ENCODE measurements at places on chromosomes 1 and 21.

DNA sequence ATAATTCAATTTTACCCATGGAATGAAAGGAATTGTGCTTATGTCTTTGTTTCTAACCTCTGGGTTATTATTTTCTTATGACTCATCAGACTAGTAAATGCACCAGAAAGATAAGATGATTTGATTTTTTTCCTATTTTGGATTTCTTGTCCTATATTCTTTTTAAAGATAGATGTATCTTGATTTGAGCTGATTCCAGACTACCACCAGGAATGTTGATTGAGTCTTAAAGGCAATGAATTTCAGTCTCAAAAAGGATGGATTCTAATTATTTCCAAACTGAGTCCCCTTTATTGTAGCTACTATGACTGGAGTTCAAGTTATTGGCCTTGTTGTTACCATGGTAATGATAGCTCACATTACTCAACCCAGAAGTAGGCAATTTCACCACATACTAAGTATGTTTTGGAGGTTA is 95.8 kb upstream of the RGS4 start:
- no peak for DNase-seq

DNA sequence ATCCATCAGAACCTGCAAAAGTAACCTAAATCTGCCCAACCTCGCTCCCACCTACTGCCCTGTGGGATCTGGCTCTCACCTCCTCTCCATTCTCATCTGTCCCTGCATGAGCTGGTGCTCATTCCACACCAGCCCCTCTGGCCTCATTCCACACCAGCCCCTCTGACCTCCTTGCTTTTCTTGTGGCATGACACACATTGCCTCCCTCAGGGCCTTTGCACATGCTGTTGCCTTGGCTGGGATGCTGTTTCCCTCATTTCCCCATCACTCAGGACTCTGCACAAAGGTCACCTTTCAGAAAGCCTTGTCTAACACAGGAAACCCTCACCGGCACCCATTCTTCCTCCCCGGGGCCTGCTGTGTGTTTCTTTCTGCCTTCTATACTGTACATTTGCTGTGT is 197.1 kb downstream of the KAZN start:
- DNase-seq: no peak

DNA sequence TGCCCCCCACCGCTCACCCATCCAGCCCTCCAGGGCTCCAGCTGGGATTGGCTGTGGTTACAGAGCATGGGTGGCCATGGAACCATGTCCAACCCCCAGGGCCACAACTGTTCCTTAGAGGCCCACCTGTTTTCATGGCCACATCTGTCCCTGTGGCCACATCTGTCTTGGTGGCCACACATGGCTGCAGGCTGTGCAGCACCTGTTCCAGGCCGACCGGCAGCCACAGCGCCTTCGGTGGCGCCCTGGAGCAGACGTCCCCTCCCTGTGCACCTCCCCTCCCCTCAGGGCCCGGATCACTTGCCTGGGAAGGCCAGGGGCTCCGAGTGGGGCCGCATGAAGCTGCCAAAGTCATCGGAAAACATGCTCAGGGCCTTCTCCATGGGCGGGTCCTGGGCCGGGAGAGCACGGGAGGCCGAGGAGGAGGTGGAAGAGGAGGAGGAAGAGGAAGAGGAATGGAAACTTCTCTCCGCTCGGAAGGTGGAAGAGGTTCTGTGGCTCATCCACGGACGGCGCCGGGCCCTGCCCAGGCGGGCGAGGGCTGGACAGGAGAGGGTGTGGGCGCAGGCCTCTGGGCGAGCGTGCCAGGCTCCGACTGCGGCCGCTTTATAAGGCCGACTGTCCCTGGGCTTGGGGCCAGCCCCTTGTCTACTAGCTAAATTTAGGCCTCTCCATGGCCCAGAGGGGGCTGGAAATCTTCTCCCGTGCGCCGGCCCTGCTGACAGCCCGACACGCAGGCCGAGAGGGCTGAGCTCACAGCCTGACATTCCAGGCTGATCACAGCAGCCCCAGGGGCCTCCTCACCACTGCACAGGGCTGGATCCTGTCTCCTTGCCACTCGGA is at the start of gene HSPB7:
Gene HSPB7 (minus strand): TSS at position 583 of the 843 bp plus-strand sequence. CDS start 80 bp downstream, at position 503.
- no peak for DNase-seq

GRCh38 chr1:19251305-19252196 is at the start of the genes EMC1 and MRTO4:
Gene EMC1 (minus strand): TSS chr1:19251524. CDS start chr1:19251509, 15 bp downstream.
Gene MRTO4 (plus strand): TSS chr1:19251805. CDS start chr1:19251836, 31 bp downstream.
- peak; percentile 88 for DNase-seq

DNA sequence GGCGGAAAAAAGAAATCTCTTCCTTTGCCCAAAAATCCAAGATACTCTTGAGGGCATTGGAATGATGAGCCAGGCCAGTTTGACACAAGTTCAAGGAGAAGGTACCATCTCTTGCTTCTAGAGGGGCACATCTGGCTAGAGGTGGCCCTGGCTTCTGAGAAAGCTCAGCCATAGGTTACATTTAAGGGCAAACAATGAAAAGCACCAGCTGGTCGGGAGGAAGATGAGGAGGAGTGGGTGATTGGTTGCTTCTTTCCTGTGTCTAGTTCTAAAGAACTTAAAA is 132.0 kb downstream of the DHRS3 start:
- no peak for DNase-seq

GRCh38 chr1:10634075-10634427 is 159.3 kb downstream of the PEX14 start:
- DNase-seq: no peak

DNA sequence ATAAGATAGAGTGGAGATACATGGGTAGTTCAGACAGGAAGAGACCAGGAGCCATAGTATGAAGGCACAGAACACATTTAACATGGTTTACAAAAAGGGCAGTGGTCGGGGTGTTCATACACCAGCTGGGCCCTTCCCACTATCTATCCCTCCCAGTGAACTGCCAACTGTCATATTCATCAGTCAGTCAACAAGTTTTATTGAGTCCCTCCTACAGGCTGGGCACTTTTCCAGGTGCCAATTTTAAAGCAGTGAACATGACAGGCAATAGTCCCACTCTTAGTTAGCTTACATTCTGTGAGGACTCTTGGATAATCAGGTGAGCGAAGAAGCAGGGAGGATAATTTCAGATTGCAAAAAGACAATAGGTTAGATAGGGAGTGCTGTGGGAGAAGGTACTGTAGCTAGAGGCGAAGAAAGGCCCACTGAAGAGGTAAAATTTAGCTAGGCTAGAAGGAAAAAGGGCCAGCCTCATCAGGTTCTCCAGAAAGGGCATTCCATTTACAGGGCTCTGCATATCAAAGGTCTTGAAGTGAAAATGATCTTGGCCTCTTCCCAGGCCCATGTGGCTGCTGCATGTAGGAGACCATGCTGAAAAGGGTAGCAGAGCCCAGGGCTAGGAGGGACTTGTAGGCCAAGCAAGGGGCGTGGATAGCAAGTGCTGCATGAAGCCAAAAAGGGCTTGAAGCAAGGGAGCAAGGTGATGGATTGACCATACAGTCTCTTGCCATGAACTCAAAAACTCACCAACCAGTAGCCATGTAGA is 274.7 kb upstream of the SNX7 start:
- no peak for DNase-seq

DNA sequence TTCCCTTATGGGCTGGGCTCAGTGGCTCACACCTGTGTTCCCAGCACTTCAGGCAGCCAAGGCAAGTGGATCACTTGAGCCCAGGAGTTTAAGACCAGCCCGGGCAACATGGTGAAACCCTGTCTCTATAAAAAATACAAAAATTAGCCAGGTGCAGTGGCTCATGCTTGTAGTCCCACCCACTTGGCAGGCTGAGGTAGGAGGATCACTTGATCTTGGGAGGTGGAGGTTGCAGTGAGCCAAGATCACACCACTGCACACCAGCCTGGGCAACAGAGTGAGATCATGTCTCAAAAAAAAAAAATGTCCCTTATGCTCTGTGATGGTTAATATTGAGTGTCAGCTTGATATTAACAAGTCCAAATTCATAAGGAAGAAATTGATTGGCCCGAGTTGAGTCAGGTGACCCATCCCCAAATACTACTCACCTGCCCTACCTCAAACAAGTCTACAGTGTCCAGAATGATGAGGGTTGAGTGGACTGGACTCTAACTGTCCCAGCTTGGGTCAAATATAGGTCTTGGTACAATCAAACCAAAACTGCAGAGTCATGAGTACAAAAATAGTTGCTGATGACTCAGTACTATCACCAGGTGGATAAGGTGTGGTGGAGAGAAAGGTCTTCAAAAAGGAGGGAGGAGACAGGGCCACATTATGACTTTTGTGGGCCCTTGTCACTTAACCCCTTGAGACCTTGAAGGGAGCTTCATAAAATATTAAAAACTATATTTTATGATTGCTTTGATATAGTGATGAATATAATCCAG is 161.0 kb downstream of the ZNF326 start:
- no peak for DNase-seq

GRCh38 chr1:86765073-86765472 is 60.7 kb downstream of the SH3GLB1 start:
- DNase-seq: no peak

GRCh38 chr1:169892927-169893644 is 610 bp downstream of the SCYL3 start:
- no peak for DNase-seq

GRCh38 chr1:61504852-61505390 is 220.0 kb downstream of the TM2D1 start:
- no peak for DNase-seq

DNA sequence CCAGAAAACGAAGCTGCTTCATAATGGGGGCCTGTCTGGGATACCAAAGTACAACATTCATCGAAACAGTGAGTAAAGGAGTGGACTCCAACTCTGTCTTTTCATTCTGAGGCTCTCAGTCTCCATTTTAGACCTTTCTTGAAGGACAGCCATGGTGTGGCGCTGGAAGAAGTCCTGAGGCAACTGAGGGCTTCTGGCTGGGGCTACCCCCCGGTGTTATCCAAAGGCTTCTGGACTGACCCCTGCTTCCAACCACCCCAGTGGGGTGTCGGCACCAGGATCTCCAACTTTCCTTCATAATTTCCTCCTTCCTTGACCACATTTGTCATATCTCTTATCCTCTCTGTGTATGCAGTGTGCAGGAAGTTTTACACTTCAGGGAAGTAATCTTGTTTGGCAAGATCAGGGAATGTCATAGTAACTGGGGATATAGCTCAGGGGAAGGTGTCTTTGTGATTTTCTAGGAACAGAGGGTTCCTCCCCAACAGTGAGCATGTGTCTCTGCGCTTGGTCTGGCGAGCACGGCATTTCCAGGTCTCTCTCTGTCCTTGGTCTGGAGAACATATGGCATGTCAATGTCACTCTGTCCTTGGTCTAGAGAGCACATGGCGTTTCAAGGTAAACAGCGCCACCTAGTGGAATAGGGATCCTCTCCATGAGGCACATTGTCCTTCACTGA is 19.4 kb upstream of the BSDC1 start:
- DNase-seq: peak; percentile 70

DNA sequence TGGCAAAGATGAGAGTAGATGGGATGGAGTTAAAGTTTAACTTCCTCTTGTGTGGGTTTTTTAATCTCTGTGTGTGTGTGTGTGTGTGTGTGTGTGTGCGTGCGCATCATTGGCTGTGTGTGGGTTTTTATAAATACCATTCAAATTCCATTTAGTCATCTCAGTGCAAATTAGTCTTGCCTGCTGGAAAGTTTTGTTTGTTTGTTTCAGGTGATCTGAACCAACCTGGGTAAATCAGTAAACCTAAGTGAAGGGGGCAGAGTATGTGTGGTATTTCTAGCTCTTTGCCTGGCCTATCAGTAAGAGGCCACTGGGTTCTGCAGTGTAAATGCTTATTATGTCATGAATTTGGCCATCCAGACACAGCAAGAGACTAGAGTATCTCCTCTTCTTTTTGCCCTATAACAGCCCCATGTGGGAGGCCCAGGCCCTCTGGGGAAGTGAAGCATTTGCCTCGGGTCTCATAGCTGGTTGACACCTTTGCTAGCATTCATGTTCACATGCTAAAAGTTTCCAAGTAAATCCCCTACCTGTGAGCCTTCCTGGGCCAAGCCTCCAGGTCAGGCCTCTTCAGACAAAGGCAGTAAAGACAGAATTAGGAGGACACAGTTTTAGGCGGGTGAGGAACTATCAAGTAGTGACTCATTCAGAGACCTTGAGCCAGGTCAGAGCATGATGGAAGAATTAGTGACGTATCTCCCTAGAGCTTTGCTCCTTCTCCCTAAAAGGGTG is 14.7 kb downstream of the INTS3 start:
- no peak for DNase-seq

GRCh38 chr1:195604287-195604686 is 1004.0 kb downstream of the KCNT2 start:
- no peak for DNase-seq

GRCh38 chr1:164452549-164452948 is 106.4 kb upstream of the PBX1 start:
- no peak for DNase-seq

DNA sequence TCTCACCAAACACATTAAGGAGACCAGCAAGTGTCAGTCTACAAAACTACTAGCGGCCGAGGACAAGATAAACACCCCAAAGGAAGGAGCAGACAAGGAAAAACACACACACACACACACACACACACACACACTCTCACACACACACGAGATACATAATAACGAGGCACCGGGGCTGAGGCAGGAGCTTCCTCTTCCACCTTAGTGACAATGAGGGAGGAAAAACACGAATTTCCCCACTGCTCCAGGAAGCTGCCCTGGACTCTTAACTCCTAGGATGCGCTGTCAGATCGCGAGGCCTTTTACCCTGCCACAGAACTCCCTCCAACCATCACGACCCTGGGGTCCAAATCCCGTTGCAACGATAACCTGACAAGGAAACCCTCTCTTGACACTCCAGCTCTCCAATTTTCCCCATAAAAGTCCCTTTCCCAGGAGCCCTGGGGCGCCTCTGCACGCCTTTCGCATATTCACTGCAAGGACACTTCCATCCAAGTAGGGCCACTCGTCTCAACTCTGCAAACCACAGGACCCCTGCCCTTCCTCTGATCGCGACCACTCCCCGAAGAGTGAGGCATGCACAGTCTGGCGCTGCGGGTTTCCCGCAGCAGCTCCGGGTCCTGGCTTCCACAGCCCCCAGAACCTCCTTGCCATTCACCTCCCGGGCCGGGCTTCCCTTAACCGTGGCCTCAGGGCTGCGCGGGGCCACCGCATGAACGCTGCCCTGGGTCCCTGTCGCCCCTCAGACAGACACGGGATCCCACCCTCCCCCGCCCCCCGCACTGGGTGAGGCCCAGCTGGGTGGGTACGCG is 581 bp downstream of the ETV3 start:
- no peak for DNase-seq

DNA sequence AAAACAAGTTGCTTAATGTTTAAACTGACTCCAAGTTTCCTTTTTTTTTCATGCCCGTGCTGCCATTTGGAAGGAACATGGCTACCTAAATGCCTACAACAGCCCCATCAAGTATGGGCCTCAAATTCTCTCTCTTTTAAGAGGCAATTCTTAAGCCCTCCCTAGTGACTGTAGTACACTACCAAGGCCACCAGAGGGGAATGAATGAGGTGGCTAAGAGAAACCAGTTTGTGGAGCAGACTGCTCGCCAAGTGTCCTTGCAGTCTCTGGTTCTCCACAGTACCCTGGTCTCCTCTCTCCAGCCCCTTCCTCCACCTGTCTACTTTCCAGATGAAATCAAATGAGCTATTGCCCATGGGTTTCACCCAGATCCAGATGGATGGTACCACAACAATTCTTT is 1809.6 kb downstream of the BRINP3 start:
- no peak for DNase-seq

- DNase-seq: no peak
These were observed 38.4 kb upstream of the PRDM2 start for GRCh38 chr1:13661539-13661938.

All from activated T-cell treated with anti-CD3 and anti-CD28 coated beads for 24 hours (primary cell).